Dorsolateral prefrontal cortex (tissue), 122 donors: ENCODE measurements at places on chromosomes 2 and 18. TPM values are rescaled to one million over a fixed set of nuclear protein-coding genes. Genes with fewer than 3 reads are reported as not detected.

The HJURP gene
- total RNA-seq = 1.2 TPM

The NAT8 gene
- total RNA-seq = not detected

The ANKAR gene
- total RNA-seq = 13.5 TPM

The NEU2 gene
- total RNA-seq = not detected

The MOGAT1 gene
- not detected for total RNA-seq

The RUFY4 gene
- not detected for total RNA-seq

The FAM210A gene
- 19.4 TPM for total RNA-seq

The SRD5A2 gene
- total RNA-seq = not detected

The VWC2L gene
- 7.0 TPM for total RNA-seq

The RNF181 gene
- 86.5 TPM for total RNA-seq

The OTX1 gene
- total RNA-seq = 6.6 TPM

The FAM124B gene
- total RNA-seq = 1.8 TPM

The CIB4 gene
- not detected for total RNA-seq

The PID1 gene
- 27.6 TPM for total RNA-seq
